Naive thymus-derived CD4-positive, alpha-beta T cell (primary cell): ENCODE measurements at places on chromosomes 2 and 18.
A peak's percentile ranks its signal among the peaks of the same experiment; 100 is the strongest.

GRCh38 chr2:165893556-165893955 is 60.0 kb downstream of the TTC21B start:
- DNase-seq = no peak

DNA sequence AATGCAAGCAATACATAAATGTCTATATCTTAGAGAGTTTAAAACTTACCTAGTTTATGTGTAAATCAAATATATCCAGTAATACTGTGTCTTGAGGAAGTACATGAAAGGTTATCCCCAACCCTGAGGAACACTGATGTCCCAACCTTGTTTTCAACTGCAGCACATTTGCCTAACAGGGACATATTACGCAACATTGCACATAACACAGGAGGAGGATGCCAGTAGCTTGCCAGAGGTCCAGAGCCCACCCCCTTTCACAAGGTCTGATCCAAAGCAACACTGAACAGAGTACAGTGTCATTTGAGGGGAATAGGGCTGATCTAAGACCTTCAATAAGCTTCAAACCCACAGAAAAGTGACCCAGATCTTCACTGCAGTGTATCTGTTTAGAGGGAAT is 678.5 kb downstream of the ARHGAP15 start:
- DNase-seq = no peak

DNA sequence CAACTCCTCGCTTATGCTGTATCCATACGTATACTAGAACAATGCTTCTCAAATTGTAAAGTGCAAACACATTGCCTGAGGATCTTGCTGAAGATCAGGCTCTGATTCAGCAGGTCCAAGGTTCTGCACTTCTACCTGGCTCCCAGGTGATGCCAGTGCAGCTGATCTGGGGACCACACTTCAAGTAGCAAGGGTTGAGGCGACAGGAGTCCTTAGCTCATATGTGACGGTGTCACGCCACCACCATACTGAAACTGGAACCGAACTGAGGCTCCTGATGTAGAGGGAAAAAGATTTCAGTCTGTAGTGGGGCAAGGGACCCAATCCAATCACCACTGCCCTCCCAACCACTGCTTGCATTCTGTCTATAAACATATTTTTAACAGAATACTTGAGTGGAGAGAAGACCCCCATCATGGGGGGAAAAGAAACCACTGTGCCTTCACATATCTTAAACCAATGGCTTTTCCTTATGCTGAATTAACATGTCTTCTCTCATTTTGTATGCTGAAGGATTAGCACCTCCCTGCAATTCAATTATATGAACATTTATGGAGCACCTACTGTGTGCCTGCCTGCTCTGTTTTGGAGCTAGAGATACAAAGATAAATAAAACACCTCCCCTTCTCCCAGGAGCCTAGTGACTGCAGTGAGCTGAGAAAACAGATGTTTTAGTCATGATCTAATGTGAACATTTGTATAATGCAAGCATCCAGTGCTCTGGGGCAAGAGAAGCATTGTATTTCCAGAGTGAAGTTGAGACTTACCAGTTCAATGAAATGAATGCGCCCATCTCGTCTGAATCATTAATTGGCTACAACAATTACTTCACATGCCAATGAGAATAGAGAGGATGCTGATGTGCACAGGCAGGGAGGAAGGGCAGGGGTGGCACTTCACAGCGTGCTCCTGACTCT is 6.6 kb upstream of the ASAP2 start:
- DNase-seq = no peak

GRCh38 chr18:42113529-42114191 is 158.6 kb downstream of the PIK3C3 start:
- DNase-seq = no peak

DNA sequence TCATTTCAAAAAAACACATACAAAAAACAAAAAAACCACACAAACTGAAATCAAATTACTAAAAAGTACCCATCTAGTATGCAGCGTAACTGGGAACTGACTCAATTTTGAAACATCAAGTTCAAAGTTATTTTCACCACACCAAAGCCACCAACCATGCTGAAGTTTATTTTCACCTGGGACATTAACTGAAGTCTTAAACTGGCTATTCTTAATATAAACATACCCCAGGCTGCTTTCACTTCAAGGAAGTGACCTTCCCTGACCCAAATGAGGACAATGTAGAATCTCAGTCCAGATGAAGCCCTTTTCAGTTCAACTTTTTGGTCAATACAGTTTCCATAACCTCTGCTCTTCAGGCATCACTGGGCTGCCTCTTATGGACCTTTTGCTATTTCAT is 84.6 kb downstream of the PIGN start:
- no peak for DNase-seq

GRCh38 chr2:119198240-119198840 is 25.3 kb upstream of the STEAP3 start:
- DNase-seq = no peak

DNA sequence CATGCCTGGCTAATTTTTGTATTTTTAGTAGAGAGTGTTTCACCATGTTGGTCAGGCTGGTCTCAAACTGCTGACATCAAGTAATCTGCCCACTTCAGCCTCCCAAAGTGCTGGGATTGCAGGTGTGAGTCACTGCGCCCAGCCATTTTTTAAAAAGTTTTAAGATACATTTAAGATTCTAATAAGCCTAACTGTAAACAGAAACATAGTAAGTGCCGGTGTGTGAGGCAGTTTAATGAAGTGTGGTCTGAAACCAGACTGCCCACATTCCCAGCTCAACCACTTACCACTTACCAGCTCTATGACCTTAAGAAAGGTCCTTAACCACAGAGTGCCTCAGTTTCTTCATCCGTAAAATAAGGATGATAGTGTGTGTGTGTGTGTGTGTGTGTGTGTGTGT is 42.4 kb downstream of the TMEM237 start:
- DNase-seq = no peak

GRCh38 chr18:73597832-73598615 is 549.6 kb downstream of the FBXO15 start:
- DNase-seq = no peak

DNA sequence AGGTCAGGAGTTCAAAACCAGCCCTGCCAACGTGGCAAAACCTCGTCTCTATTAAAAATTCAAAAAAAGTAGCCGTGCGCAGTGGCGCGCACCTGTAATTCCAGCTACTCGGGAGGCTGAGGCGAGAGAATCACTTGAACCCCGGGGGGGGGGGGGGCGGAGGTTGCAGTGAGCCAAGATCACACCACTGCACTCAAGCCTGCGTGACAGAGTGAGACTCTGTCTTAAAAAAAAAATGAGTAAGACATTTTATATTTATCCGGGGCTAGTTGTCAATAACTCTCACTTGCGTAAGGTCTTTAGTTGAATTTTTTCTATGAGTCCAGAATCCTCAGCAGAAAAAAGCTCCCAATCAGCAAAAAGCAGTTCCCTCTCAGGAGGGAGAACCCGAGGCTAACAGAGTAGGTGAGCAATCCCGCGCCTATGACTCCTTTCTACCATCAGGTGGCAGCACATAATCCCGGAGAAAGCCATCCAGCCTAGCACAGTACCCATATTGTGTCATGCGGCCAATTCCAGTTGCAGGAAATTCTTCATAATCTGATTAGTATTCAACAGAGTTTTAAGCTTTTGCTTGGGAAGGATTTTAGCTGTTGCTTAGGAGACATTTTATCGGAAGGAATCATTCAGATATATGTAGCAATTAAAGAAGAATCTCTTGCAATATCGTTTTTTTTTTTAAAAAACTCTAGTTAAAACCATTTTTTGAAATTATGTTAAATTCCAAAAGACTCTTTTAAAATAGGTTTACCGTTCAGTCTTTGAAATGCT is 11.9 kb upstream of the CRYGA start:
- DNase-seq = peak; percentile 46
